ENCODE measurements at places on chromosomes 12 and 14.

GRCh38 chr14:32588448-32589320 lies 259.6 kb downstream of the AKAP6 start:
- DNase-seq, result peak; percentile 15

DNA sequence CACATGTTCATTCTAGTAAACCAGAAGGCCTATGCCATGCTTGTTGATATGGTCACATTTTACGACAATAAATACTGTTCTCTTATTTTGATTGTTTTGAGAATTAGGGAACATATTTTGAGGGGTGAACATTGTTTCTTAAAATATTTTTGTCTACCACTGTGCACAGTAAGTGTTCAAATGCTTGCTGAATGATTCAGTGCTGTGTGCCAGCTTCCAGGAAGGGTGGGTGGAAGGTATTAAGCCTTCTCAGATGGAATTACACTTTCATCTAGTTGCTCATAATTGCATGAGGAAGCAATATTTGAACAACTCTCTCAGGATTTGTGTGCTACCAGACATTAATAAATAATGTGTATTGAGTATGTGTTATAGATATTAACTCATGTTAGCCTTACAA lies 15.5 kb upstream of the TMX1 start:
- no peak for DNase-seq

GRCh38 chr14:104863923-104864266 lies 1.2 kb upstream of the CEP170B start:
- no peak for DNase-seq

GRCh38 chr14:65225299-65226159 lies 123.2 kb upstream of the MAX start:
- no peak for DNase-seq

DNA sequence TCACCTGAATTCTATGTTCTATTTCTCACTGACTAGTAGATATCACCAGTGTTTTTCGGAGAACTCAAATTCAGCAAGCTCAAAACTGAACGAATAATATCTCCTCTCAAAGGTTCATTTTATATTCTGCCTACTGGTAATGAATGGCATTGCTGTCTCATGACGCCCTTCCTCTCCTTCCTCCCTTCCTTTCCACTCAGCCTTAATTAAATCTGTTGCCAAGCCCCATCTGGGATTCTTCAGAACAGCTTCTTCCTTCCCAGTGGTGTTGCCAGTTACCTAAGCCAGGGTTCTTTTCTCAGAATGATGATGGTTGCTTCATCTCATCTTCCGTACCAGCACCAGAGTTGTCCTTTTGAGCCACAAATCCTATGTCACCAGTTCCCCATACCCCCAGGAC lies 143.2 kb downstream of the SYNE2 start:
- DNase-seq, result no peak

- peak; percentile 74 for DNase-seq
Observed at GRCh38 chr12:84911271-84912197, 1.1 kb downstream of the SLC6A15 start.

- no peak for DNase-seq
Observed at GRCh38 chr12:63841571-63841970, 2.9 kb upstream of the SRGAP1 start.

- no peak for DNase-seq
Observed at GRCh38 chr14:34685819-34686428, 28.5 kb downstream of the CFL2 start.

DNA sequence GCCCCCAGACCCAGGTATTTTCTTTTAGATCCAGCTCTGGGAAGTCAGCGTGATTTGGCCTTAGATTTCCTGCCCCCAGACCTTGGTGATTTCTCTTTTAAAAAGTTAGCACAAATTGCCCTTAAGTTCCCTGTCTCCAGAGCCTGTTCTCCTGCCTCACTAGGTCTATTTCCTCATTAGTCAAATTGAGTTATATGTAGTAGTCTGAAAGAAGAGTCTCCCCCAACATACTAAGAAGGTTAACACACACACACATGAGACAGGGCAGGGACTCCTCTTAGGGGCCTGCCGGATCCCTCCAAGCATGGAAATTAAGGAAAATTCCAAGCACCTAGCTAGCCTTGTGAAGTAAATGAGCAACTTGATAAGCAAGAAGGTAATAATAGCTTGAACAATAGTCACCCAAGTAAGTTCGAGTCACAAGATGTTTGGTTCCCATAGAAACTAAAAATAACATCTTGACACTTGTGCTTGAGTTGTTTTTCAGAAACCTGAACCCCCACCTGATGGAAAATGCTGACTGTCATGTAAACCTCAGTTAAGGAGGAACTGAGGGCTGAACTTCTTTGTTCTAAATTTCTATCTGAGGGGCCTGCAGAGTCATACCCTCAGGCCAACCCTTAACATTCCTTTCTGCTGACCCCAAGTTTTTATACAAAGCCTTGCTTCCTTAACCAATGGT lies 51.6 kb downstream of the CAND1 start:
- DNase-seq, result no peak

DNA sequence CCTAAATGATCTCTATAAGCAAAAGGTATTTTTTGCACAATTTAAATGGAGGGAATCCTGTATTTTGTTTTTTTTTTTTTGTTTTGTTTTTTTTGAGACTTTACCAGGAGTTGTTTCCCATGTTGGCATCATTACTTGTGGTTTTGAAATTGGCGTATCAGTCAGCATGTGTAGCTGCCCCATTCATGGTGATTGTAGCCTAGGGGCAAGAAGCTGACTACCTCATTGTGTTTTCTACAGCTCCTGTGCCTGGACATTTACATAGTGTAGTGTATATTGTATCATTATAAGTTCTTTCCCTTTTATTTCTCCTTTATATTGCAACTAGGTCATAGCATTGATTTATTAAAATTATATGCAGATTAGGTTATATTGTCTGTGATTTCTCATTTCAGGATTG lies 24.5 kb downstream of the SAMD4A start:
- DNase-seq, result no peak

DNA sequence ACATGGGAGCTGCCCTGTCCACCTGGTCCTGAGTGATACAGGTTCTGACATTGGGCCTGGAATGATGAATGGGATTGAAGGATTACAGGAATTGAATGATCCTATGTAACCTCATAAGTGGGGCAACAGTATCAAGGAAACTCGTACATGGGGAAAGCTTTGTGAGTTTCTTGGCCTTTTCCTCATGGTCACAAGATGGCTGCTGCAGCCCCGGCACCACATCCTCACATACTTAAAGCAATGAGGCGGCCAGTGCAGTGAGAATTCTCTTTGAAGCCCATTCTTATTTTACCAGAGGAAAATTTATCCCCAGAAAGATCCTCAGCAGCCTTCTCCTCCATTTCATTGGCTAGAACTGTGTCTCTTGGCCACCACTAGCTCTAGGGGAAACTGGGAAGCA lies 91.9 kb downstream of the AACS start:
- no peak for DNase-seq

- DNase-seq, result no peak
Observed at GRCh38 chr14:76348898-76349297, 27.0 kb upstream of the ESRRB start.

- DNase-seq, result no peak
Observed at GRCh38 chr14:96272777-96273473, 16.9 kb downstream of the BDKRB1 start.

GRCh38 chr14:94934276-94934810 lies 164.4 kb upstream of the GSC start:
- DNase-seq, result no peak

- no peak for DNase-seq
Observed at GRCh38 chr14:51367600-51367931, 127.5 kb downstream of the TMX1 start.

DNA sequence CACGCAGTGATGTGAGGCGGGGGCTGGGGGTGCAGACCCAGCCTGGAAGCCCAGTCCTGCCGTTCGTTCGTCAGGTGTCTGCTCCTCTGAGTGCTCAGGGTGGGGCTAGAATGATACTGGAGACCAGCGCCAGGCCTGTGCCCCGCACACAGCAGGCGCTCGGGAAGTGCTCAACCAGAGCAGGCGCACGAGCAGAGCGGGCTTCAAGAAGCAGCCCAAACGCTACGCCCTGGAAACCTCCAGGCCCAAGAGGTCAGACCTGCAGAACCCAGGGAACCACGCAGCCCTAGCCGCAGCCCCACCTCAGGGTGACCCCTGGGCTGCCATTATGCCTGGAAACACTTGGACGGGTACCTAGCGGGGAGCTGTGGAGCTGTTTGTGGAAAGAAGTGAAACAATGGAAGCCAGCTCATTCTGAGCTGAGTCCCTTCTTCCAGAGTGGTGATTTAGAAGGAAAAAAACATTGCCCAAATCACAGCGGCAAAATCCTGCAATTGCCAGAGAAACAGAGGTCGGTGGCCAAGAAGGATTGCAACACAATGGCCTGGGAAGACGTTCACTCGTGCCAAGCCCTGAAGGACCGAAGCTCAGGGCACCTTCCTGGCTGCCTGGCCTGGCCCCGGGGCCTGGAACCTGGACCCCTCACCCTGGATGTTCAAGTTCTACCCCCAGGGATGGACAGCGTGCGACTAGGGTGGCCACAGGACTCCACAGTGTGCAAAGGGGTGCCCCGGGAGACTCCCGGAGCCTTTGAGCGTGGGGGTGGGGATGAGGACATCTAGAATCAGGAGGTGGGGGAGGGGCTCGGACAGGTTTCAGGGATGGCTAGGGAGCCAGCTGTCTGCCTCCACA lies 40.4 kb upstream of the DIO3 start:
- no peak for DNase-seq

GRCh38 chr14:54908190-54908589 lies 5.6 kb upstream of the GCH1 start:
- DNase-seq, result no peak

- DNase-seq, result no peak
Observed at GRCh38 chr12:49054524-49054923, 6.1 kb downstream of the KMT2D start.

GRCh38 chr12:124110372-124110883 lies 137.4 kb downstream of the ZNF664 start:
- no peak for DNase-seq

DNA sequence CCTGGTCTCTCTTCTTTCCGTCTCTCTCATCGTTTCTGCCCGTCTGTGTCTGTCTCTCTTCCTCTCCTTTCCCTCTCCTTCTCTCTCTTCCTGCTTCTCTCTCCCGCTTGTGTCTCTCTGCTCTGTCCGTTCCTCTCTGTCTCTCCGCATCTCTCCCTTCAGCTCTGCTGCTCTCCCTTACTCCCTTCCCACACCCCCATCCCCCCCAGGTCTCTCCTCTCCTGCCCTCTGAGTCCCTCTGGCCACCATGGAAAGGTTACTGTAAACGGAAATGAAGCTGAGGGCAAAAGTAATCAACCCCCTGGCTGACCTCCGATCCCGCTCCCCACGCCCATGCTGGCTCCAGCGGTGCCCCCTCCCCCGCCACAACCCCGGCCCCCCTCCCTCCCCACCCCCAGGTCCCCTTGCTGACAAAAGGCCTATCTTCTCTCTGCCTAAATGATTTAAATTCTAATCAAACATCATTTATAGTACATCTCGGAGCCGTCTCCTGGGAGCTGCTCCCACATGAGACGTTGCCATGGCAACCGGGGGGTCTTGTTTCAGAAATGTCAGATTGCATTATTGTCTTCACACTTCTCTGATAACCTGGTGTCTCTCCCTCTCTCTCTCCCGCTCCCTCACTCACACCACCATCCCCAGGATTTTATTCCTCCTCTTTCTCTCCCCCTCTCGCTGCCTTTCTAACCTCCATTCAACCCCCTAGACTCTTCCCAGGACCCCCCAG lies 203.8 kb downstream of the RBM19 start:
- DNase-seq, result no peak

DNA sequence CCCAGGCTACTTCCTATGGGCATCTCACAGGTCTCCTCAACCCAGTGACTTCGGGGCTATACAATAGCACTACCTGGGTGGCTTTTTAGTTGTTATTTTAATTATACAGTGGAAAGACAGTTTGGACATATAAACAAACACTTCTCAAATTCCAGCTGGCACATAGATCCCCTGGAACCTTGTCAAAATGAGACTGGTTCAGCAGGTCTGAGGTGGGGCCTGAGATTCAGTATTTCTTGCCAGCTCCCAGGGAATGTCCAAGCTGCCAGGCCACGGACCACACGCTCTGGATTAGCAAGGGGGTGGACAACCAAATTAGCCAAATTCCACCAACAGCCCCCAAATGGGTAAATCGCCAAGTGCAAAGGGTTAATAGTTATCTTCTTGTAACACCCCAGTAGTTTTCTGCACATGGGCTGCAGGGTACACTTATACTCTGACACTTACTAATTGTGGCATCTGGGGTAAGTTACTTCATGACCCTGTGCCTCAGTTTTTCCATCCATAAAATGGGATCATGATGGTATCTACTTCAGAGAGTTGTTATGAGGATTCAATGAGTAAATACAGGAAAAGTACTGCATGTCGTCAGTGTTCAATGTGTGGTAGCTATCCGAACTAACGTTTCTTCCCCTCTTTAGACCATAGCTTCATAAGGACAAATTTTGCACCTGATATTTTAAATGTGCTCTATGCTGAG lies 789.4 kb upstream of the TBX3 start:
- DNase-seq, result no peak

- DNase-seq, result no peak
Observed at GRCh38 chr12:109482894-109483293, 5.5 kb downstream of the UBE3B start.

- no peak for DNase-seq
Observed at GRCh38 chr14:56131865-56132833, 13.9 kb downstream of the PELI2 start.

- DNase-seq, result no peak
Observed at GRCh38 chr14:93688820-93689219, 99.5 kb downstream of the PRIMA1 start.

- DNase-seq, result no peak
Observed at GRCh38 chr12:108860443-108860842, 3.1 kb upstream of the SSH1 start.

- peak; percentile 88 for DNase-seq
Observed at GRCh38 chr14:105168979-105169507, 467 bp upstream of the JAG2 start.

DNA sequence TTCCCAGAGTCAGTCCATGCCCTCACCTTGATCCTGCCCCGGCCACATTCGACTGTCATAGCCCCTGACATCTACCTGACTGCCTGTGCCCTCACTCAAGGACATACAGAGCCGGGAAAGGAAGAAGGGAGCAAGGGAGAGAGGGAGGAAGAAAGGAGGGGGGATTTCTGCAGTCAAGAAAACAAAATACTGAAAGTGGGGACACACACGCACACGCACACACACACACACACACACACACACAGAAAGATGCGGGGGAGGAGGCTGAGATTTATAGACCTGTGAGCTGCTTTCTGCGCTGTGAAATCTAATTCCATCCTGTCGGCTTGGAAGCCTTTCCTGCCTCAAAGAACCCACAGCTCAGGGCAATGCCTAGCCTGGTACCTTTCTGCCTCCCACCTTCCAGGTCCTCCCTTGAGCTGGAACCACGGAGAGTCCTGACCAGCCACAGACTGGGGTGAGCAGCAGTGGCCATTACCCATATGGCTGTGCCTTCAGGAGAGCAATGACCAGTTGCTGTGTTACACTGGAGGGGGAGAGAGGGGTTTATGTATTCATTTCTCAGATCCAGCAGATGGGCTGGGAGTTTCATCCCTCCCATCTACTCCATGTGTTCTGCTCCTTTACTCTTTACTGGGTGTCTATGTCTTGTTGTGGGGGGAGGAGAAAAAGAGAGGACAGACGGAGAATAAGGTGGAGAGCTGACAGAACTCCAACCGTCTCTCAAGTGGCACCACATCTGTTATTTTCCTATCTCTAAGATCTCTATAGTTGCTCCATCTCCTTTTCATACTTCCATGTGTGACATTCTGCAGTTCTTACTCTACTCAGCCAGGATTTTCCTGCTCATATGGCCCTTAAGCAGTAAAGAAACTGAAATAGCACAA lies 12.9 kb downstream of the C14orf93 start:
- no peak for DNase-seq

Measured in endothelial cell (in vitro differentiated cells).